ENCODE measurements at places on chromosomes 7 and 10.

DNA sequence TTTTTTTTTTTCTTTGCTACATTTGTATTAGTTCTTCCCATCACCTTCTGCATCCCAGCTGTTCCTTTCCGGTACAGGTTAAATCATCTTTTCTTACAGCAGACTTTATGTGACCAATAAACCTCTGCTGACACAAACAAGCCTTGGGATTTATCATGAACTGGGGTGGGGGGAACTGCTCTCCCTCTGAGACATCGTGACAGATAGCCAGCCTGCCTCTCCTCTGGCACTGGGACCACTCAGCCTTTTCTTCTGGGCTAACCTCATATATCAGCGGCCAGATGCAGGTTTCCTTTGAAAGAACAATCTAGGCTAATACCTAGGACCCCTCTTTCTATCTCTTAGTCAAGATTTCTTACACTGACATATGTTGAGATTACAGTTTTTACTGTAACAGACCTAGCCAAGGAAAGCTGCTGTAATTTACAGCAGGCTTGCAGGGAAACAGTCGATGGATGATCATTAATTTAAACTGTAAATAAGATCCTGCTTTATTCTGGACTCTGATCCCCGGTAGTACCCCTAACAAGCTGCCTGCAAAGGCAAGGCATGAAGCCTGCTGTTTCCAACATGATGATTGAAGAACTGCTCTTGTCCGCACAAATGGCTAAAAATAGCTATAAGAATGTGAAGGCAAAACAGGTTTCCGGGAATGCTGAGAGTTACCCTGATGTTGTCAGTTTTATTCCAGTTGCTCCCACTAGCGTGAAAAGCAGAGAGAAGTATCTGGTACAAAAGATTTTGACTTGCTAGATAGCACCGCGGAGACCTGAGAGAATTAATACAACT lies 338.7 kb downstream of the SORCS1 start:
- no peak for DNase-seq

GRCh38 chr7:40873248-40873647 lies 738.4 kb downstream of the SUGCT start:
- no peak for DNase-seq

DNA sequence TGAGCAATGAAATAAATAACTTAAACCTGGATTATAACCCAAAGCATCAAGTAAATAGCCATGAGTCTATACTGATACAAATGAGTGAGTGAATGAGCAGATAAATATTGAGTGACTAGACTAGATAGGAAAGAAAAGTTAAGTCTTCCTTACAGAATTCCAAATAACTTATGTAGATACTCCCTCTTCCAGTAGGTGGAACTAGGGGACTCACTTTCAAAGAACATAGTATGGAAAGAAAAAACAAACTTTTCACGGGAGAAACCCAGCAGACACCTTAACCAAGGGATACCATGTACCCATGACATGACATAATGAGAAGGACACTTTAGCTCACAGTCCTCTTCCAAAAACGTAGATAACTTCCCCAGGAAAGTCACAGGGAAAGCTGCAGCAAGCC lies 32.2 kb downstream of the CSGALNACT2 start:
- no peak for DNase-seq

DNA sequence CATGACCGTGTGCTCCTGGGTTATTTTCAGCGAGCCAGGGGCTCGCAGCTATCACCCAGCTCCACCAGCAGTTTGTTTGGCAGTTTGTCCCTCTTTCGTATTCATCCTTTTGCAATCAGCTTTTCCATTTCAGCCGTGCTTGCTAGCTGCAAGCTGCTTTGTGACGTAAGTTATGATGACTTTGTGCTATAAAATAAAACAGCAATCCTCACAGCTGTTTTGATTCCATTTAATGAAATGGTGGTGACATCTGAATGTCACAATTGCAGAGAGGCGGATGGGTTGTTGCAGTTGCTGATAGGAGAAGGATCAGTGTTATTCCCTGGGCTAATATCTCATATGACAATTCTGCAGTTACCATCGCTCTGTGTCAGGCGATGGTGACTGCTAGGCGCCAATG lies 251.7 kb downstream of the SNX10 start:
- DNase-seq: no peak

DNA sequence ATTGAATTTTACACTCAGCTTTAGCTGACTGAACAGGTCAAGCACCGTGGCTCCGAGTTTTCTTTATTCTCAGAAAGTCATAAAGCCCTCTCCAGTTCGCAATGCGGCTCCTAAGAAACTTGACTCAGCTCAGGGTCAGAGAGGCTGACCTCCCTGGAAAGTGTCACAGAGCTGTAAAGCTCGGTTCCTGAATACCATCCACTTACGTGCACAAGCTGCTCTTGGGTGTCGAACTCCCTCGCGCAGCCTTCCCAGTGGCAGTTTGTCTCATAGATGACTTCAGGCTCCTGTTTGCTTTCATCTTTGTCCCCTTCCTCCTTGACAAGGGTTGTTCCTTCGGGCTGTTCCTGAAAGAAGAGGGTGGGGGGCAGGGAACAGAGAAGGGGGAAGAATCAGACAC lies 213.7 kb downstream of the GLI3 start:
- DNase-seq: no peak

GRCh38 chr10:86341361-86341811 lies 25.2 kb downstream of the GRID1 start:
- no peak for DNase-seq

DNA sequence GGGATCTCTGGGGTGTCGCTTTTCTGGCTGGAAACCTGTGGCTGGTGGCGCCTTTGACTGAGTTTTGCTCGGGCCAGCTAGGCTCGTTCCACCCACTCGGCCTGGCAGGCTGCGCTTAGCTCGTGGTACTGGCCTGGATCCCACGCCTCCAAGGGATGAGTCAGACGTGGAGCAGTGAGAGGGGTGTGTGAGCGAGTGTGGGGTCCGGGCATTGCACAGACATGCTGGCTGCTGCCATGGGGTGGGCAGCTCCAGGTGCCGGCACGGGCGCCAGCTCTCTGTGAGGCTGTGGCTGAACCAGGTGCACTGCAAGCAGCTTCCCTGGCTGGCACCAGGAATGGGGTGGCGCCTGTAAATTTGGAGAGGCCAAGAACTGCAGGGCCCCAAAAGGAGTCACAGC lies 63.1 kb upstream of the CACNA2D1 start:
- DNase-seq: no peak

DNA sequence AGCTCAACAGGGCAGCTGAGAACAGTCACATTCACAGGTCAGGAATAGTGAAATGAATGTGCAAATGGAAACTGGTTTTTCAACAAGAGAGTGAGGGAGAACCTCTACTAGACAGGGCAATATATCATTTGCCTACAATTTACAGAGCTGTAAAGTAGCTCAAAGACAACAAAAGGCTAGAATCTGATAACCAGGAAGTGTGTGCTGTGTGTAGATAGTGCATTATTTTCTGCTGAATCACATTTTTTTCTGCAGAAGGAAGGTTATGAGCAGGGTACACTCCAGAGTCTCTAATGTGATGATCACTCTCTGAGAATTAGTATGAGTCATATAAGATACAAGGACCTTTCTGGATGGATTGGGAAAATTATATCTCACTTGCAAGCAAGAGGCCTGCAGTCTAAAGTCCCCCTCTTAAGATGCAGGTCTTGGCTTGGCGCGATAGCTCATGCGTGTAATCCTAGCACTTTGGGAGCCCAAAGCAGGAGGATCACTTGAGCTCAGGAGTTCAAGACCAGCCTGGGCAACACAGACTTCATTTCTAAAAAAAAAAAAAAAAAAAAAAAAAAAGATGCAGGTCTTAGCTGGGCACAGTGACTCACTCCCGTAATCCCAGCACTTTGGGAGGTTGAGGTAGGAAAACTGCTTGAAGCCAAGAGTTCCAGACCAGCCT lies 59.9 kb upstream of the COBL start:
- no peak for DNase-seq

DNA sequence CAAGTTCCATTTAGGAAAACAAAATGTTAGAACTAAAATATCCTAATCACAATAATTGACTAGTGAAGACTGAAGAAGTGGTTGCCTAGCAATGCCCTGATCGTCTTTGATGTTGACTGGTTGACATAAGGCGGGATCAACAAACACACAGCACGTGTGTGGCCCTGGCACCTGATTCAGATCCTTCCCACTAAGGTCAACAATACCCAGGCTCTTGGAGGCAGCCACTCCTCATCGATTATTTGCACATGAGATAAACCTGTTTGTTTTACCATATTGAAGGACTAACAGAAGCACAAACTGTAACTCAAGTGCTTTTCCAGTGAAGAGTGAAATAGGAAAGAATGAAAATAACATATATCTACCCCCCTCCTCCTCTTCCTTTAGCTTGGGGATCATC lies 15.6 kb downstream of the FANK1 start:
- DNase-seq: no peak

DNA sequence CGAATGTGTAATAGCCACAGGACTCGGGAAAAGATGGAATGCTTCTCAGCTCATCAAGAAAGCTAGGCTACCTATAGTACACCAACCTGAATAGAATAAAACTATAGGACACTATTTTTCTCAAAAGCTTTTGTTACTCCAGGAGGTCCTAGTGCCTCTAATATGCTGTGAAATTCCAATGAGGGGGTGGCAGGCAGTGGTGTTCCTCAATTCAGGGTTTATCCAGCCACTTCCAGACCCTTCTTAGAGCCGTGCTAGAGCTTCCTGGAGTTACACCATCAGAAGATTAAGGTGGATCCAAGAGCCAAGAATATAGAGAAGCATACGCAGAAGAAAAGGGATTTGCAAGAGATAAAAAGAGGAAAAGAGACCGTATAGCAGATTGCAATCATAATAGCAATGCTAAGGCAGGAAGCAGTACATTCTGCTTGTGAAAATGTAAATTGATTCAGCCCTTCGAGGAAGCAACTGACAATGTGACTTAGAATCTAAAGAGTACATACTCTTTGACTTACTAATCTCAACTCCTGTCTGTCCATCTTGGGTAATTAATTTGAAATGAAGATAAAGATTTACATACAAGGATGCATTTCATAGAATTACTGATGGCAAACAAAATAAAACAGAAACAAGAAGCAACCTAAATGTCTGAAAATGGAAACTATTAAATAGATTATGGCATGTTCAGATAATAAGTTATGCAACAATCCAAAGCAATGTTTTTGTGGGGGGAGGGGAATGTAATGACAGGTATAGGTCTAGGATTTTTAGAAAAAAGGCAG lies 2.1 kb downstream of the ST8SIA6 start:
- no peak for DNase-seq

DNA sequence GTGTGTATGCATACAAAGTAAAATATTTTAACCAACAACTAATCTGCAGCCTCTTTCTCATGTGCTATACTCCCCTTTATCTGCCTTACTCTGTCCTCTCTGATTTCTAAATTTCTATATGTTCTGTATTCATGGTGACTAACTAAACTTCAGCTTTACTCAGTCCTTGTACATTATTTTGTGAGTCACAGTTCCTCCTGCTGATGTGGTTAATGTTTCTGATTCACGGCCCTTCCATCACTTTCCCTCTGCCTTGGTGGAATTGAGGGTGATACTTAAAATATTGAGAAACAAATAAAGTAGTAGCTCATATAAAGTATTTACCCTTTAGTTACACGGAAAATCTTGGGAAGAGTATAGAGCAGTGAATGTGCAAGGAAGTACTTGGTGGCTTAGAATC lies 899.1 kb upstream of the ZWINT start:
- no peak for DNase-seq

- DNase-seq: no peak
These were observed 32.8 kb downstream of the MYO3A start for GRCh38 chr10:25966844-25967243.

GRCh38 chr7:125876431-125876830 lies 946.8 kb upstream of the POT1 start:
- DNase-seq: no peak

DNA sequence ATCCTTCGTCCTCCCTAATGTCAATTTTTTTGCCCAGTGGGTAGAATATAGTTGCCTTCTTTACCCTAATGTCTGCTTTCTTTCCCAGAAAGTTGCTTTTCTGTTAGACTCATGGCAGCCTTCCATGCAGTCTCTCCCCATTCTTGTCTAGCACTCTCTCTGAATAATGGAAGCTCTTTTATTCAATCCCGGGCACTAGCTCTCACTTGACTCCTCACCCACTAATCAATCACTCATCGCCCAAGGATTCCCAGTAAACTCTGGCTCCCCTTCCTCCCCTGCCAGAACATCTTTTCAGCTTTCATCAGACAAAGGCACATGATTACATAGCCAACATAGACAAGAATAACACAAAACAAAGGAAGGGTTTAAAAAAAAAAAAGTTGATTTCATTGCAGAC lies 100.2 kb upstream of the RELN start:
- DNase-seq: no peak

DNA sequence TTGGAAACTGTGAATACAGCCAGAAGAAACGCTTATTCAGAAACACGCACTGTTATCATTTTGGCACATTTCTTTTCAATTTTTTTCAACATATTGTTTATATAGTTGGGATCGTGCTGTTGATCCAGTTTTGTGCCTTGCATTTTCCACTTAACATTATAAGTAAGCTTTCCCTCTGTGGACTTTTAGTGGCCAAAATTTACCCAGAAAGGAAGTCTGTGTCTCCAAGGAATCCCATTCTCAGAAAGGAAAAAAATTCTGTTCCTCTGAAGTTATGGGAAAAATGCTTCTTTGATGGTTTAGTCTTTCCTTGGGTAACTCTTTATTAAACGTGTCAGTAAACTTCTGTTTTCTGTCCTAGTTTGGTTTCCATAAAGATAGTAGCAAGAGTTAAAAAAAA lies 280.0 kb downstream of the REEP3 start:
- DNase-seq: no peak

DNA sequence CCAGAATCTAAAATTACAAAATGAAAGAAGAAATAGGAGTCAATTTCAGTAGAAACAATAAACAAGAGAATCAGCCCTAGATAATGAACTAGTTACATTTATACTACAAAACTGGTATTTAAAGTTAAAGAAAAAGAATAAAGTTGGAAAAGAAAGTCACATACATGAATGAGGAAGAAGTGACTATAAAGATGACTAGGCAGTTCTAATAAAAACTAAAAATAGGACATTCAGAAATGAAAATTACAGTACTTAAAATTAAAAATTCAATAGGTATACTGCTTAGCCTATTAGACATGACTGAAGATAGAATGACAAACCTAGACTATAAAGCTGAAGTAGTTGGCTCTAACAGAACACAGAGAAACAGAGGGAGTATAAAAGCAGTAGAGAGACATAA lies 108.8 kb downstream of the AHR start:
- DNase-seq: no peak

GRCh38 chr7:134451656-134452055 lies 7.2 kb downstream of the AKR1B1 start:
- no peak for DNase-seq

- no peak for DNase-seq
These were observed 36.2 kb downstream of the KAT6B start for GRCh38 chr10:74862625-74863024.

DNA sequence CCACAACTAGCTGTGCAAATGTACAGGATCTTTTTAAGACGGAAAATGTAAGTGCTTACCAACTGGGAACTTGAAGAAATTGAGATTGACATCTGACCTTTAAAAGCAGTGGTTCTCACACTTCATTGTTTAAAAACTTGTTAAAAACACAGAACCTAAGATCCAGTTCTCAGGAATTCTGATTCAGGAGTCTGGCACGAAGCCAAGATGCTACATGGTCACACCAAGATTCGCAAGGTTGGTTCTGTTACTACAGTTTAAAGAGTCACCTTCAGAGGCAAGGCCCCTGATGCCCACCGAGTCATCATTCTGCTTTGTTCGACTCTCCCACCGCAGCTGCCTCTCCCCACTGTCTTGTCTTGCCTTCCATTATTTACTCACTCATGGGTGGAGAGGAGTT lies 113.3 kb downstream of the GLI3 start:
- no peak for DNase-seq
